ENCODE measurements at places on chromosomes 16 and 17.
A peak's percentile ranks its signal among the peaks of the same experiment; 100 is the strongest.

- DNase-seq, result peak; percentile 14
Measured at GRCh38 chr16:54282202-54282927, 4.2 kb downstream of the IRX3 start.

- DNase-seq, result no peak
Measured at GRCh38 chr17:82386881-82387704, 15.5 kb downstream of the UTS2R start.

DNA sequence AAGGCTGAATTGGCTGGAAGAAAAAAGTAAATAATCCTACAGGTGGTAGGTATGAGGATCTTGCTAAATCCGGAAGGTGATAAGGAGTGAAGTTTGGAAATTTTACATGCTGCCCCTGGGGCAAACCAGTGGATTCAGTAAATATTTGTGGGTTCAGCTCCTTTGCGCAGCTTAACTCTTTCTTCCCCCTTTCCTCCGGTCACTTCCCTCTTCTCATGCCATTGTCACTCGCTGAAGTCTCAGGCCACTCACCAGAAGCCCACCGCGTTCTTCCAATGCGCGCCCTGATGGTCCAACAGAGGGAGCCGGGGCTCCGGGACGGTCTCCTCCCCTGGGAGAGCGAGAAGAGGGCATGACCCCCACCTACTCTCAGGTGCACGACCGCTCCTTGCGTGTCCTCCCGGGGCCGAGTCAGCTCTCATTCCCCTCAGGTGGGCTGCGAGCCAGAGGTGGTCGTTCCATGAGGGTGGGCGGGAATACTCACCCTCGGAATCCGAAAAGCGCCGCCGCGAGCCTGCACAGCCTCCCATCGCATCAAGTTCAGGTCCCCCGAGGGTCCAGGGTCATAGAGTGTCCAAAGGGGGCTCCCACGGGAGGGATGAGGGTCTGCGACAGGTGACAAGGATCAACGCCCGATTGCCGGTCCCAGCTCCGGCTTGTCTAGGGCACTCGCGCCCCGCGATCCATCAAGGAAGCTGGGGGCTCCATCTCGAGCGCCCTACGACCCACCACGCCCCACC lies 474 bp downstream of the CLN3 start:
- no peak for DNase-seq

DNA sequence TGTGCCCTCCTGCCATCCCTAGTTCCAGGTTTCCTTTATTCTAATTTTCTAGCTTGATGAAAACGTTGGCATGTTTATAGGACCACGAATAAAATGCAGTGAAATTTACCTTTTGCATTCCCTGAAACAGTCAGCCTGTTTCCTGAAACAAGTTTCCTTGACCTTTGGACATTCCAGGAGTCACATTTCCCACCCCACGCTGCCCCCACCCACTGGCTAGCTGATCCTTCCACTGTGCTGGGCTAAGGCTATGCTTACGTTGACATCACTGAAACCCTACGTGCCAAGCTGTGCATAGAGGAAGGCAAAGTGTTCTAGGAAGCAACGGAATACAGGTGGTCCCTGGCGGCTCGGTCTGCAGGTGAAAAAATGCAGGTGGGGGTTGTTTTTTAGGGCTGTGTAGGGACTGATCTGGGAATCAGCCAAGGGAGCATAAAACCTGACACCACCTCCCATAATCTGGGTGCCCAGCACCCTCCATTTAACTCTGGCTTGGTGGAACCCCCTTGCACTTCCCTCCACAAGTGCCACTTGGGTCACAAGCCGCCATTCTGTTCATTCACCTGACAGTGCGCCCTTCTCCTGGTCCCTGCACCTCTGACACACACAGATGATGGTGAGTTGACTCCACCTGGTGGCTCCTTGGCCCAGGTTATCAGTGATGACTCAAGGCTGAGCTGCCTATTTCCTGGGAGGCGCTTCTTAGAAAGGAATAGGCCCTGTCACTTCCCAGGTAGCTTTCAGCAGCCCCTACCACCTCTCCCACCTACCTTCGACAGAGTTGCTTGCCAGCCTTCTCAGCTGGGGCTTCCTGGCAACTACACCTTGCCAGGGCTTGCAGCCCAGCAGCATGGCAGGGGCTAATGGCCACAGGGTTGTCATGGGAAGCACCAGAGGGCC lies 83.7 kb downstream of the N4BP1 start:
- DNase-seq, result no peak

DNA sequence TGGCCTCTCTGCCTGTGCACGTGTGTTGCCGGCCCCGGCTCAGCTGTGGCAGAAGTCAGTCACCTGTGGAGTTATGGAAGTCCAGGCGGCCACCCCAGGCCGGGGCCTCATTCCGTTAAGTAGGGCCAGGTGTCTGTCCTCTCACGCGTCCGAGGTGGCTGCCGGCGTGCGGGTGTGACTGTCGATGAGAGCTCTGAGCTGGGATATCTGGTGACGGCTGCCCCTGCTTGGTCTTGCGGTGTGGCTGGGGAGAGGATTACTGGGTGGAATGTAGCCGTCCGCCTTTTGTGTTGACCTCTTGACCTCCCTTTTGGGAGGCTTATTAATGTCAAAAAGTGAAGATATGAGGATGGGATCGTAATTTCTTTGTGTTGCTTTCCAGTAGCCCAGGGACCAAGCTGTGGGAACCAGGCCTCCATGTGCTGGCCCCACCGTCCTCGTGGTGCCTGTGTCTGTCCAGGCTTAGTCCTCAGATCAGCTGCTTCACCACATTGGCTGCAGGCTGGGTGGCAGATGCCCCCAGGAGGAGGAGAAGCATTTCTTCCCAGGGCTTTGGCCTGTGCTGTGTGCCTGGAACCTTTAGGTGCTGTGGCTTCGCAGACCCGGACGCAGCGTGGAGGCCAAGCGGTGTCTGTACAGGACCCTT lies 23.0 kb upstream of the ZNF750 start:
- DNase-seq, result no peak

- DNase-seq, result no peak
Measured at GRCh38 chr17:74831444-74832146, 28.1 kb downstream of the GRIN2C start.

GRCh38 chr17:28188841-28189263 lies 130.1 kb upstream of the TMEM97 start:
- no peak for DNase-seq

DNA sequence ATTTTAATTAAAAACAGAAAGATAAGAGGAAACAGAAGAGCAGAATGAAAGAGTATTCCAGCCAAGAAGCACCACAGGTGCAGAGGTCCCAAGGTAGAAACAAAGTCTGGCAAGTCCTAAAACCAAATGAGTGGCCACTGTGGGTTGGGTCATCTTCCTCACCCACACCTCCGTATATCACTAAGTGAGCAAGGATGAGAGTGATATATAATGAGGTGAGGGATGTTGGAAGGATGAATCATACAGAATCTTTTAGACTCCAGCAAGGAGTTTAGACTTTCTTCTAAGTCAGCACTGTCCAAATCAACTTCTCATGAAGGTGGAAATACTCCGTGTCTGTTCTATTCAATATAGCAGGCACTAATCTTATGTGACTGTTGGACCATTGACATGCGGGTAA lies 70.8 kb downstream of the SHISA9 start:
- no peak for DNase-seq

DNA sequence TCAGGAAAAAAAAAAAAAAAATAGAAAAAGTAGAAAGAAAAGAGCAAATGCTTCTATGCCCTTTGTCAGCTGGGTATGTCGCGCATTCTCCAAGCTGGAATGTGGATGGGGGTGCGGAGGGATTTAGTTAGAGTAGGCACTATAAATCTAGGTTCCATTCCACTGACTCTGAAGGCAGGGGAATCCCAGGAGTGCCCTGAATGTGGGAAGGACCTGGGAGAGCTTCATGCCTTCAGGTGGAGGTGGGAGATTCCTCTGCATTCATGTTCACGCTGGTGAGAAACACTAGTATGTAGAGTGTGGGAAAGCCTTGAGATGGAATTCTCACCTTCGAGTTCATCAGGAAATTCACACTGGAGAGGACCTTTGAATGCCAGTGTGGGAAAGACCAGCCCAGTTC lies 12.4 kb downstream of the ZNF232 start:
- DNase-seq, result no peak

DNA sequence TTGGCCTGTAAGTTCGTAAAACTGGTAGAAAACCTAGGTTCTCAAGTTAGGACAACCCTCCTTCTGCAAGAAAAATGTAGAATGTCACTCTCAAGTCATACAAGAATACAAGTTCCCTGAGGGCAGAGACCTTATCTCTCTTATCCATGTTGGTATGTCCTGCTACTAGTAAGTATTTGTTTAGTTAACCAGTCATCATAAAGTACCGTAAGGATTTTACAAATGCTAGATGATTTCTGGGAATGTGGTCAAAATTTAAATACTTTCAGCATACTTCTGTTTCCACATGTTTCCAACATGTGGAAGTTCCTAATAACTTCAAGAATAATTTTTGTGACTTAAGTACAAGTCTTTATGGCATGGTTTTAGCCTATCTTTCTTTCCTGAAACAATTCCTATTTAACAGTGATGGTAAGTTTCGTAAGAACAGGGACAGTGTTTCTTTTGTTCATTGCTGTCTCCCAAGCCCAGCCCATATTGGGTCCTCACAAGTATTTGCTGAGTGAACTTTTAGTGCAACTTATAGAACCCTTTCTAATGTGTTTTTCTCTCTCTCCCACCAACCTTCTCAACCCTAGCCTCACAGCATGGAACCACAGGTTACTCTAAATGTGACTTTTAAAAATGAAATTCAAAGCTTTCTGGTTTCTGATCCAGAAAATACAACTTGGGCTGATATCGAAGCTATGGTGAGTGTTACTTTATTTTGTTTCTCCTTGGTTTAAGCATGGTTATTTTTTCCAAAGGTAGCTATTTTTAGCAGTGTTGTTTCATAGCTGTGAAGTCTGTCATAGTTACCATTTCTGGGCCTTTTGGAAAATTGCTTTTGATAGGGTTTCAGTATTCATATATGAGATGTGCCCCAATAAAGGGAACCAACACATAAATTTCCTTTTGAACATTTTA lies 4.5 kb downstream of the NBR1 start:
- DNase-seq, result no peak

GRCh38 chr17:57425903-57426880 lies 169.9 kb downstream of the MSI2 start:
- DNase-seq, result no peak

GRCh38 chr17:75130632-75131277 lies 787 bp downstream of the NT5C start:
- peak; percentile 38 for DNase-seq

- peak; percentile 32 for DNase-seq
Measured at GRCh38 chr17:82668631-82669099, 20.4 kb upstream of the WDR45B start.

DNA sequence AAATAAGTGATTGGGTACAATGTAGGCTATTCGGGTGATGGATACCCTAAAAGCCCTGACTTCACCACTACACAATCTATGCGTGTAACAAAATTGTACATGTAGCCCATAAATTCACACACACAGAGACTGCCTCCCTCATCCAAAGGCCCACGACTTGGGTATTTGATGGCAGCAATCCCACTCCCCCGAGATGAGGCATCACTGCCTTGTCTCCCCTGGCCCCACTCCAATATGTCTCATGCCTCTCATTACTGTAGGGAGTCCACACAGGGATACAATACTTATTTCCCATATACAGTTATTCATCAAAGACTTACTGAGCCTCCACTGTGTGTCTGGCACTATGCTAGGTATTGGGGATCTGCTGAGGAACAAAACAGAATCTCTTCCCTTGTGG lies 192.6 kb downstream of the CBLN1 start:
- DNase-seq, result no peak

DNA sequence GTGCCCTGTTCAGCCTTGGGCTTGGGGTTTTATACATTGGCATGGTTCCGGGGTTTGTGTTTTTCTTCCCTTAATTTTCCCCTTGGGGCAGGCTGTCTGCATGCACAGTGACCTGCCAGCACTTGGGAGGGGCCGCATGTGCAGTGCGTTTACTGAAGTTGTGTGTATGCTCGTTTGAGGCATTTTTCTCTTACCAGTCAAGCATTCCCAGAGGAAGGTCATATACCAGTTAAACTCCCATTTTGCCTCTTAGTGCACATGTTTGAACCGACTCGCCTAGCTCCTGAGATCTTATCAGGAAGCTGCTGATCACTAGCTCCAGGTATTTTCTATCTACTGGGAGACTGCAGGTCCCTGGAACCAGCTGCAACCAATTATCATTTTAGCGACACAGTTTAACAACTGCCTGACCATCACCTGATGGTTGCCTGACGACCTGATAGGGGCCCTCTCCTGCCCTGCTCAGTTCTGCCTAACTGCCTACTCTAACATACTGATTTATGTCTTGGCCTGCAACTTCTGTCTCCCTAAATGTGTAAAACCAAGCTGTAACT lies 51.4 kb downstream of the MFSD11 start:
- DNase-seq, result no peak

DNA sequence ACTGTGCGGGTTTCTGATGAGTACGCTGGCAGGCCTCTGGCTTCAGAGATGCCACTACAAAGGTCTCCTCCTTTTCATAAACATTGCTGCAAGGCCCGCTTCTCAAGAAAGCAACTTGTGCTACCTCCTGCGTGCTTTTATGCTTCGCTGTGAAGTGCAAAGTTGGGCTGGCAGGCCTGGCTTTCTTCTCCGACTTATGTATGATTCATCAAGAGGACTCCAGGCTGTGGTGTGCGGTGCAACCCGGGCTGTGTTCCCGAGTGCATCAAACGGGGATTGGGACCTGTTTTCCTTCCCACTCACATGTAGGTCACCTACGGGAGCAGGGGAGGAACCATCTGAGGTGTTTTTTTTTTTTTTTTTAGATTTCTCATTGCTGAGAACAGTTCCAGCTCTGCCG lies 534.1 kb downstream of the WWOX start:
- no peak for DNase-seq

DNA sequence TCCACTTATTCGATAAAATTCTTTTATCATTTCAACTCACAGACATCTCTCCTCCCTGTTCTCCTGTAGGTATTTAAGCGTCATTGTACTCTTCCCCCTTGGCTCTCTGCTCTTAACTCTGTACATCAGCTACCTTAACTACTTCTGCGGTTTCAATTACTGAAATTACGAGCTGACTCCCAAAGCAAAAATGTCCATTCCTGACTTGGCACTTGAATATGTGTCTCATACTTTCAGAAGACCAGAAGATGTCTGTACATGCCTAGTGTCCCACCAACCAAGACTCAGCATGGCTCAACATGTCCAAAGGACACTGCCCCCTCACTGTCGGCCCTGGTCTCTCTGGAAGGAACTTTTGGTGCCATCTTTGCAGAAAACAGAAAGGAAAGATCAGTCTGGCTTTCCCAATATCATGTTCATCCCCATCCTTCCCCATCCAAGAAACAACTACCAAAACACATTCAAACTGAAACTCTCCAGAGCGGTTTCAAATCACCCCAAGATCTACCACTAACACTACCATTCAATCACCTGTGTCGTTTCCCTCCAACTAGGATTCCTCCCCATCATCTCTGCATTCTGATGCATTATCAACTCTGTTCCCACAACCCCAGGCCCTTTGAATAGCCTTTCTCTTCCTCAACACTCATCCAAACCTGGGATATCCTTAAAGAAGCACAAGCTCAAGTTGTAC lies 74.9 kb downstream of the ZFHX3 start:
- DNase-seq, result no peak

Data from stimulated activated CD8-positive, alpha-beta memory T cell treated with anti-CD3 and anti-CD28 coated beads, Interleukin-15, amount 100 ng/mL, for 48 hours (primary cell).